ENCODE measurements at places on chromosomes 5 and 9.

DNA sequence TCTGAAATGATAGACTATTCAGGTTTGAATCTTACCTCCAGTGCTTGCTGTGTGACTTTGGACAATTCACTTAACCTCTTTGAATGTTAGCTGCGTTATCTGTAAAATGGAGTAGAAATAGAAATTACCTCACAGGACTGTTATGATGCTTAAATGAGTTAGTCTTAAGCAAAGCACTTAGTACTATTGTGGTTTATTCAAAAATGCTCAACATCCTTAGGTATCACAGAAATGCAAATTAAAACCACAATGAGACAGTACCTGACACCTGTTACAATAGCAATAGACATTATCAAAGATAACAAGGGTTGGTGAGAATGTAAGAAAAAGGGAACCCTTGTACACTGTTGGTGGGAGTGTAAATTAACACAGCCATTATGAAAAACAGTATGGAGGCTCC is 77.6 kb upstream of the FREM1 start:
- no peak for DNase-seq

DNA sequence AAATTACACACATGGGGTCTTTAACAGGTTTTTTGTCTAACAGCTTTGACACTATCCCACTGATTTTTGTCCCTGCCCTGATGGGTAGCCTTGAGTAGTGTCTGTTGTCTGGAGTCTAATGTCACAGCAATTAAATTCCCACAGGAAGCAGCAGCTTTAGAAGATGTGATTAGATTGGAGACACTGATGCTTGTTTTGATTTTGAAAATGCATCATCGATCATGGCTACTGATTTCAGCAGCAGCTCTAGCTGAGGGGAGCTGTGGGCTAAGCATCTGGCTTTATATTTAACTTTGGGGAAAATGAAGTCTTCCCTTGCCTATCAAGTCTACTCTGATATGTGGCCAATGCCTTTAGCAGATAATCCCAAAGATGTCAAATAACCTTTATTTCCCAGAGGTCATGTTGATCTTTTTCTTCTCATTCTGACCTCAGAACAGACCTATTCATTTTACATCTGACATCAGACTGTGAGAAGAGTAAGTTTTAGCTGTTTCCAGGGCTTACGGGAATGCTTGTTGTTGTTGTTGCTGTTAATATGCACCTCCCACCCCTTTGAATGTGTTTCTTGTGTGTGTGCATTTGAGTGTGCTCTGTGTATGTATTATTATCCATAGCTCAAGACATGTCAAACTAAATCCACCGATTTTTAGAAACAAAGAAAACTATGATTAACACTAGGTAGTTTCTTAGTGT is 704.9 kb upstream of the NUDT12 start:
- no peak for DNase-seq

DNA sequence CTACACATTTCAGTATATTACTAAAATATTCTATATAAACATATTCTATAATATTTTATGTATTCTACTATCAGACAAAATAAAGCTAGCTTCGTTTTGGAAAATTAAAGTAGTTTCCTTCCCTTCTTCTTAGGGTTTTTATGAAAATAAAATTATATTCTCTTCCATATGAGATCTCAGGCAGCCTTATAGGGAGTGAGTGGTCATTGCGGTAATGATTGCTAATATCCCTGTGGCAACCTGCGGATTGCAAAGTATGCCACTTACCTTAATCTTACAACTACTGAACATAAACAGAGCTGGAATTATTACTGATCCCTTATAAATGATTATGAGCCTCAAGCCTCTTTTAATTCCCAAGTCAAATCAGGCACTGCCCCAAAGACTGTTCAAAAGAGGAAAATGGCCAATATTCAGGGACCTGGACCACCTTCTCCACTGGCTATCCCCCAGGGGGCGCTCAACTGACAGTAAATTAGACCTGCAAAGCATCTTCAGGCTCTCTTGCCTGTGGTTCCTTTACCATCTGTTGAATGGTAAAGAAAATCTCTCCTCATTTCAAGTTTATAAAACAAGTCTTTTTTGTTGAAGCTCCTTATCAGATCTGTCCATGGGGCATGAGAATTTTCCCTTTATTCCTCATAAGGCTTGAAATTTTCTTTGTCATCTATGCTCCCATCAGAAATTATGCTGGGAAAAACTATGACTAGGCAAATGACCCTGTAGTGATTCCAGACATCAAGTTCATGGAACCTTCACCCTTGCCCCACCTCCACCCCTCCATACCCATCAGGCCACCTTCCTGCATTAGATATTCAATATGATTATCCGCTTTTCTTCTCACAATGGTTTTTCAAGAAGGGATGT is 163.9 kb downstream of the CEMIP2 start:
- peak; percentile 81 for DNase-seq

GRCh38 chr5:43855452-43855851 is 252.5 kb downstream of the NNT start:
- DNase-seq = no peak

GRCh38 chr5:151617841-151618710 is 26.9 kb upstream of the FAT2 start:
- no peak for DNase-seq

GRCh38 chr9:120874226-120875194 is 2.5 kb downstream of the PHF19 start:
- no peak for DNase-seq

- DNase-seq = no peak
Measured at GRCh38 chr5:62714296-62714695, 135.7 kb downstream of the LRRC70 start.

DNA sequence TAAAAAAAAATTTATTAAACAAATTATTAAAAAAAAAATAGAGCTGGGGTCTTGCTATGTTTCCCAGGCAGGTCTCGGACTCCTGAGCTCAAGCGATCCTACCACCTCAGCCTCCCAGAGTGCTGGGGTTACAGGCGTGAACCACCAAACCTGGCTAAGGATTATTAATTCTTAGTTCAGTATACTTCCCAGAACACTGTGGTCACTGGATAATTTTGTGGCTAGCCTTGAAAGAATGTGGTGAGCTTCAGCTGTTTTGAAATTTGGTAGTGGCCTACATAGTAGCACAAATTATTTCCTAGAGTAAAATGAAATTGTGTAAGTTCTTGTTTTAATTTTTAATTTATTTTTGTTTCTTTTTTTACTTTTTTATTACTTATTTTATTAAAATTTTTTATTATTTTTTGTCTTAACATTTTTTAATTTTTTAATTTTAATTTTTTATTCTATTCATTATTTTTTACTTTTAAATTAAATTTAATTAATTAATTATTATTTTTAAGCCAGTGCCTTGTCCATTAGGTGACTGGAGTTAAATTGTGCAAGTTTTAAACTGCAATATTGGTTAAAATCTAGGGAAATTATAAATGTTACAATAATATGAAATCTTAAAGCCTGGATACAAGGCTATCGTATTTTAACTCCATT is 23.0 kb downstream of the ARRDC3 start:
- no peak for DNase-seq

- DNase-seq = no peak
Measured at GRCh38 chr5:75078027-75078426, 25.7 kb upstream of the GCNT4 start.

DNA sequence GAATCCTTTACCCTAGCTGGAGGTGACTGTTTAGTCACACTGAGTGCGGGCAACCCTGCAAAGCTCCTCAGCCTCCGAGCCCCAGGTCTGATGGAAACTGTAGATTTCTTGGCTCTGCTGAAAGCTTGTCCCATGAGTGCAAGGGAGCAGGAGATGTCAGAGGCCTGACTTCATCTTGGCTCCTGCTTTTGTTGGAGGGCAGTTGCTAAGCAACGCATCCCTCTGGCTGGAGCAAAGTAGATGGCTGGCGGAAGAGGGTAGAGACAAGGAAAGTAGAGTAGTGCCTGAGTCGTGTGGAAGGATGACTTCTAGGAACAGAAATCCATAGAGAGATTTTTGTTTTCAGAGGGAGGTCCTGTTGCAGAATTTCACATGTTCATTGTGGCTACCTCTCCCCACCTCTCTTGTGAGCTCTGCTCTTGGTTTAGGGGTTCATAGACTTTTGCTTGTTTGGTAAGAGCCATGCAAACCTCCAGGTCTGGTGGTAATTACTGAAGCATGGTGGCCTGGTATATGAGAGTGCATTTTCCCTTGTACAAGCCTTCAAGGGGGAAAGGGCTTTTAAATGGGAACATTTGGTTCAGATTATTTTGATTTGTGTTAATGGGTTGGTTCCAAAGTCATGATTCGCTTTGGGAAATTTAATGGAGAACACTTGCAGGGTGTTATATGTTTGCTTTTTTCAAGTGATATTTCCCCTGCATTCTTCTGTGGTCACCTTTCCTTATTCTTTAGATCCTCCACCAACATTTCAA is 71.5 kb downstream of the ARHGAP26 start:
- peak; percentile 71 for DNase-seq

- no peak for DNase-seq
Measured at GRCh38 chr9:30299126-30299780, 2085.2 kb upstream of the ACO1 start.

DNA sequence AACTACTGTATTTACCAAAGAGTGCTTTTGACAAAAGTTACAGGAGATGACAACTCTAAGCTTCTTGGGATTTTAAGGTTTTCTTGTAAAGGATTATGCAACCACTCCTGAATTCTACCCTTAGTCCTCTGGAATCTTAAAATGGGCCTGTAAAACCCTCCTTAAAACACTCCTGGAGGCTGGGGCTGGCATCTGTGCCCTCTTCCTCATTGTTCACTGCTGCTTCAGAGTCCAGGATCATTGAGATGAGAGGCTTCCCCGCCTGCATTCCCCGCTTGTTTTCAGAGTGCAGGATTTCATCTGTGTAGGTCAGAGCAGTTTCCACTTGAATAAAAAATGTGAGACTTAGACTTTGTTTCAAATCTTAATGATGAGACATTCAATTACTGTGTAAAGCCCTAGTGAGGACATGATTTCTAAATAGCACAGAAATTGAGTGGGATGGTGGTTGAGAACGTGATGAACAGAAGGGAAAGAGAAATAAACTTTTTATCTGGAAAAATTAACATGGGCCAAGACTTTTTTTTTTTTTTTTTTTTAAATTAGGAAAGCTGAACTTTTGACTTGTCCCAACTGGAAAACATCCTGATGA is 40.4 kb downstream of the PCSK5 start:
- no peak for DNase-seq

GRCh38 chr5:57986761-57987341 is 473.0 kb downstream of the PLK2 start:
- DNase-seq = no peak

- DNase-seq = no peak
Measured at GRCh38 chr5:64384765-64385164, 121.0 kb upstream of the RGS7BP start.

- DNase-seq = no peak
Measured at GRCh38 chr5:68054638-68055037, 160.9 kb upstream of the PIK3R1 start.

DNA sequence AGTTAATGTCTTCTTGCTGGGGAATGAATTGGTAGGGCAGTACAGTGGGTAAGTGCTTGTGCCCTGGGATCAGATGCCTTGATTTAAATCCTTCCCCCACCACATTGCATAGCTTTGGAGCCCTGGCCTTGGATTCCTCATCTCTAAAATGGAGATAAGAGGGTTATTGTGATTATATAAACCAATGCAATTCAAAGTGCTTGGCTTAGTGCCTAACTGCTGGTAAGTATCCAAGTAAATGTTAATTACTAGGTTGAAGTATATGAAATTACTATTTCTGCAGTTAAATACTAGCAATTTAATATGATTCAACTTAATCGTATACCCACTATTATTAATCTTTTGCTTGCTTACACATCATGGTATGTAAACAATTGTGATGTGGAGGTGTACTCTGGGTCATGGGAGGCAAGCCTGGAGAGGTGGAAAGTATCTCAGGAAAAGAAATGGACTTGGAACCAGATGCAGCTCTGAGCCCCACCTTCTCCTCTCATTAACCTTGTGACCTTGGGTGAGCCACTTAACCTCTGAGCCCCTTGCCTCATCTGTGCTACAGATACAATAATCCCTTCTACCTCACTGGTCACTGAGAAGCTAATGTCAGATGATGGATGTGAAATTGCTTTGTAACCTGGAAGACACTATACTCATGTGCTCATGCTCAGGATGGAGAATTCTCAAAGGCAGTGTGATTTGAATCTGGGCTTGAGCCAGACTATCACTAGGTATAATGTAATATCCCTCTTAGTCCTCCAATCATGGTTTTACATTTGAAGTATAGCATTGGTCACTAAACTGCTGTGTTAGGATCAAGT is 23.8 kb downstream of the NEUROG1 start:
- DNase-seq = no peak

- DNase-seq = no peak
Measured at GRCh38 chr5:74603376-74603775, 37.2 kb downstream of the ENC1 start.

GRCh38 chr9:93094658-93095204 is 1.3 kb upstream of the CARD19 start:
- peak; percentile 66 for DNase-seq

DNA sequence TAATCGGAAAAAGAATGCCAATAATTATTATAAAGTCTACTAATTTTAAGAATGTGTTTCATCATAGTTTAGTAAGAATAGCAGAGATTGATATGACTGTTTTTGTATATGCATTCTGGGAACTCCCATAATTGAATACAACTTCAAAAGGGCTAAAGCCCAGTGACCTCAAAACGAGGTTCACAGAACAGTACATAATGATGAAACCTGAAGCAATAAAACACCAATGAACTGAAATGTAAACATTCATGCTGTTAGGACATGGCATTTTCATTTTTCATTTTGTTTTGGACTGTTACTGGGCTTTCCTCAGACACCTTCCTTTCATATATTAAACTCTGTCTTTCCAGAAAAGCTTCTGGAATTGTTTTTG is 684 bp upstream of the JMY start:
- no peak for DNase-seq

GRCh38 chr9:6079386-6079785 is 64.0 kb upstream of the RANBP6 start:
- DNase-seq = no peak

DNA sequence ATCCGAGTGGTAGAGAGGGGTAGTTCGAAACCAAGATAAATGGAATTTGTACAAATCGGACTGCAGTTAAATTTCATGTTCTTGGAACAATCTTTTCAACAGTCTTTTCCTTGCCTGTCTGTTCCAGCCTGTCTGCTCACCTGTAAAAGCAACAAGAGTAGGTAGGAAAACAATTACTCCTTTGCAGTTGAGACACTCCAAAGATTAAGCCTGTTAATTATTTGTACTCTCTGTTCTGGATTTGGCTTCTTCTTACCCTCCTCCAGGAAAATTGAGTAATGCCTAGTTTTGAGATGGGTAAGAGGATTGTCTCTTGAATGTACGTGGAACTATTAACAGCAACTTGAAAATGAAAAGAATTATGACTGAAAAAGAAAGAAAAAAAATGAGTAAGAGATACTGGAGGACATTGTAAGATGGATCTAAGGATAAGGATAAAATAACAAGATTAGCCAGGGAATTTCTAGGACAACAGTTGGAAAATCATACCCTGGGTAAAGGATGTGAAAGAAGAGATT is 24.3 kb downstream of the SPAAR start:
- no peak for DNase-seq

DNA sequence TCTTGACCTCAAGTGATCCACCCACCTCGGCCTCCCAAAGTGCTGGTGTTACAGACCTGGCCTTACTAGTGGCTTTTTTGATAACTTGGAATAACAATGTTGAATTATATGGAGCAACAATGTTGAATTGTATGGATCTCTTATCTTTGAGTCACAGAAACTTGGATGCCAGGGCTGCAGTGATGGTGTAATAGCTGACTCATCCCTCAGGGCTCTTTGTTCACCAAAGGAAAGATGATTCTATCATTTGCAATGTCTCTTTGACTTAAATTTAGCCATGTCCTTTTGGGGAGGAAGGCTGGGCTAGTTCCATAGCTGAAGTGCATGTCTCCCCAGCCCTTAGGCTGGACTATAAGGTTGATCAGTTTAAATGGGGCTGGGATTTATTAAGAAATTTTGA is 172.3 kb downstream of the PDZD2 start:
- no peak for DNase-seq
